ENCODE measurements at places on chromosomes 5 and 9.

GRCh38 chr9:137816531-137817235, 60.9 kb upstream of the CACNA1B start:
- no peak for DNase-seq

DNA sequence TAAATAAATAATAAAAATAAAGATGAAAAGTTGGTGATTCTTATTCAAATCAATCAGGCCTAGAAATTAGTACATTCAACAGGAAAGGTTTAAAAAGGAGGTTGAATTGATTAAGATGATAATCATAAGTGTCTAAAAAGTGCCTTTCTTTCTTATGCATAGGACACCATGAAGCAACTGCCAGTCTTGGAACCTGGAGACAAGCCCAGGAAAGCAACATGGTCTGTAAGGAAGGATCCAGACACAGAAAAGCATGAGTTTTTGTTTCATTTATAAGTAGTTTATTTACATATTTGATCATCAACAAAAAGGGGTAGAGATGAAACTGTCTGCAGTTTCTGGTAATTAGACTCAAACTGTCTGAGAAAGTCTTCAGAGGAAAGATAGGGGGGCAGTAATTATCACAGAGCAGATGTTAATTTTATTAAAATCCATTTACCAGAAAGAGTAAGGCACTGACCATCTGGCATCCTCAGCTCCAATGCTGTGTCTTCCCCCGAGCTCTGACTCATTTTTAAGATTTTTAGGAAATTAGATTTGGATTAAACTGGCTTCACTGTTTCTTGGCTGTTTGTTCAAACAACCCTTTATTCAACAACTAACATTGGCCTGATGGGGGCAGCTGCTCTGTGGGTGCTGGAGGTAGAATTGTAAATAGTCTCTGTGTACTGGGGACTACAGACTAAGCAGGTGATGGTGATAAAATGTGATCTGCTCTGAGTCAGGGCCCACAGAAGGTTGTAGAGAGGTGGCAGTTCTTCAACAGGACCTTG, 2.7 kb downstream of the RABEPK start:
- no peak for DNase-seq

DNA sequence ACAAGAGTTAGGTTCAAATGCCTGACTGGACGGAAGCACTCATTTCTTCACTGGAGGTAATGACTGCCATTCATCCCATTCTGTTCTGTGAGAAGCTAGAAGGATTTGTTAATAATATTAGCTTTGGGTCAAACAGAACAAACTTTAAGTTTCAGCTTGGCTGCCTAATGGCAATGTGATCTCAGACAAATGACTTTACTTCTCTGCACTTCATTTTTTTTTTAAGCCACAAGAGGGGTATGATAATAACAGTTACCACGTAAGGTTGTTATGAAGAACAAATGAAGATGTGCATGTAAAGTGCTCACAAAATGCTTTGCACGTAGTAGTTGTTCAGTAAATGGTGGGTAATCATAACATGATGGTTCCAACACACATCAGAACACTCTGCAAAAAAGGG, 199.4 kb downstream of the PAPPA start:
- DNase-seq = no peak

GRCh38 chr5:56159521-56159947, 73.6 kb downstream of the ANKRD55 start:
- DNase-seq = no peak

DNA sequence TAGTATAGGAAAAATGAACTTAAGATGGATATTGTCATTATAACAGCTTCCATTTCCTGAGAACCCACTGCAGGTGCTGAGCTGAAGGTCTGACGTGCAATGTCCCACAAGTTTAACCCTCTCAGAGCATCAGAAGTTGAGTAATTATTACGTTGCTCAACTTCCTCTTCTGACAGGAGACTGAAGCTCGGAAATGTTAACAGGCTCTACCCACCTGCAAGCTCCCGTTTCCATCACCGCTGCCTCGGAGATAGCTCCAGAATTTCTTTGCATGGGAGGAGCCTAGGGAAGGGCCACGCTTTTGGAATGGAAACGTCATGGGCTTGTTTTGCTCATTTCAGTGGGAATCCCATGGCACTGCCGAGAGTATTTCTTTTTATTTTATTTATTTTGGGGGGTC, 1.0 kb upstream of the NTMT1 start:
- DNase-seq = peak; percentile 50

DNA sequence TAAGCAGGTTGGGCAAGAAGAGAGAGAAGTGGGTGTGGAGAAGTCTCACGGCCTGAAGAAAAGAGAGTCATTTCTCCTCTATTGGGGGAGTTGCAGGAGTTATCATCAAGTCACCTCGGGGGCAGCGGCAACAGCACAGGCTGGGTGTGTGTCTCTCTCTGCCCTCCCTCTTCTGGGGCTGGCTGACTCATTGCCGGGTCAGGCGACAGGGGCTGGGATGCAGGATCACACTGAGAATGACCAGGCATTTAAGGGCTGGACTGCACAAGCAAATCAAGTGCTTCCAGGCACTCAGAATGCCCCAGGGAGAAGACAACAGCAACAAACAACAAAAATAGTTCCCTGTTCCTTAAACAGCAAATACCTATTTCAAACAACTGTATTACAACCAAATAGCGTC, 6.3 kb upstream of the EQTN start:
- no peak for DNase-seq

GRCh38 chr9:125966959-125967711, 220.0 kb downstream of the PBX3 start:
- DNase-seq = no peak

DNA sequence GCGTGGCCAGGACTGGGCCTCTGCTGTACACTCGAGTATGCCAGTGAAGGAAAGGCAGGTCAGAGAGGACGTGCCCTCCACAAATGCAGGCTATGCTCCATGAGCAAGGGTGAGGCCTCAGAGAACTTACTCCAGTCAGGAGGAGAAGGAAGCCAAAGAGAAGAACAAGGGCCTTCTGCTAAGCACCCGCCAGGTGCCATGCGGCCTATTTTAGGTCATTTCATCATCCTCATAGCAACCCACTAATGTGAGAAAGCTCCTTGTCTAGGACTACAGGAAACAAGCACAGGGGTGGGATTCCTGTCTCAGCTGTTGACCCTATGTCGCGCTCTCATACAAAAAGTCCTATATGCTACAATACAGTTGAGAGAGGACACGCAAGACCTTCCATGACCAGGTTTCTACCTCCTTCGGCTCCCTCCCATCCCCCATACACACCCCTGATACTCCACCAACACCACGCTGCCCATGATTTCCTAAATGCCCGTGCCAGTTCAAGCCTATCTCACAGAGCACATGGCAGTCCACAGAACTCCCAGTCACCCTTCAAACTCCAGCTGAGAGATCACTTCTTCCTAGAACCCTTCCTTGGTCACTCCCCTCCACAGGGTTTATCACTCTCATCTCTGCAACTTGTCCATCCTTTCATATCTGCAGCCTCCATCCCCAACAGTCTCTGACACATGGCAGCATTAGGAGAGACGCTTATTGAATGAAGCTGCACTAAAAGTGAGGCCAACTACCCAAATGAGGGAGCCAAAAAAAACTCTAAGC, 26.8 kb downstream of the PSMB7 start:
- DNase-seq = no peak

Data from CD4-positive, alpha-beta T cell treated with Interferon alpha-2 for 1 hour (primary cell).